ENCODE measurements at places on chromosomes 11 and 22.

GRCh38 chr11:75406338-75406777, 7.0 kb downstream of the RPS3 start:
- DNase-seq: no peak

GRCh38 chr22:46738647-46739093, 618 bp upstream of the CERK start:
- DNase-seq: no peak

DNA sequence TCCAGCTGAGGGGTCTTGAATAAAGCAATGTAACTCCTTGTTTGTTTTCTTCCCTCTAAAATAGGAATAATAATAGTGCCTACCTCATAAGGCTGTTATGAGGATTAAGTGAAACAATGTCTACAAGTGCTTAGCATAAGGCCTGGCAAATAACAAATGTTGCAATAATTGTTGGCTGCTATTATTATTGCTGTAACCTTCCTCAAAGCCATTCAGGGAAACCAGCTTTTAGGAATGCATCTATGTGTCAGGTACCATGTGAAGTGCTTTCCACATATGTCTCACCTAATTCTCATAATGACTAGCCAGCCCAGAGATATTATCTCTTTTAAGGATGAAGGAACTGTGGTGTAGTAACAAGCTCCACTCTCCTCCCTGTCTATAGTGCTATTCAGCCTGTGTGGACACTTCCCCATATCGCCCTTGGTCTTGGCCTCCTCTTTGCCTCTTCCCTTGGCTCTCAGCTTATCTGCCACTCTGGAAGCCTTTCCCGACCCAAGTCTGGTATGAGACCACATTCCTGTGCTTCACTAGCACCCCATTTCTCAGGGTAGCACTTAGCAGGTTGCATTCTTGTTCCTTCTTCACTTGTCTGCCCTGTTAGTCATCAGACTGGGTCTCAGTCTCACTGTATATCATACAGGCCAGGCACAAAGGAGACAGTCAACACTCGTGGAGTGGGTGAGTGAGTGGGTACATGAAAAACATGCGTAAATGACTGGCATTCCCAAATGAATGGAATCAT, 23.8 kb downstream of the CSNK2A3 start:
- DNase-seq: no peak

GRCh38 chr22:31243339-31244045, 31.4 kb downstream of the LIMK2 start:
- no peak for DNase-seq

GRCh38 chr11:6627762-6628241, 8.6 kb upstream of the TPP1 start:
- DNase-seq: no peak

Data from mesenteric fat pad (tissue), 1 donor.